Sciatic nerve (tissue), 2 donors: ENCODE measurements at places on chromosomes 6 and 20. TPM values are rescaled to one million over a fixed set of nuclear protein-coding genes. Genes with fewer than 3 reads are reported as not detected.

Gene SYCP2L
- total RNA-seq, result 1.3 TPM

Gene SDCBP2
- 5.9 TPM for total RNA-seq

Gene SIM1
- 0.04 TPM for total RNA-seq

Gene PPIL6
- total RNA-seq, result 7.1 TPM

- DNase-seq, result no peak
Observed at GRCh38 chr6:148389086-148389485, 46.4 kb downstream of the SASH1 start.
